ENCODE measurements at places on chromosomes 2 and 18. TPM values are rescaled to one million over a fixed set of nuclear protein-coding genes. Genes with fewer than 3 reads are reported as not detected.

Gene VWA3B
- not detected for total RNA-seq

Gene PTPRN
- 104 TPM for total RNA-seq

Gene LRRC30
- total RNA-seq, result not detected

Gene ASXL2
- total RNA-seq, result 19.9 TPM

DNA sequence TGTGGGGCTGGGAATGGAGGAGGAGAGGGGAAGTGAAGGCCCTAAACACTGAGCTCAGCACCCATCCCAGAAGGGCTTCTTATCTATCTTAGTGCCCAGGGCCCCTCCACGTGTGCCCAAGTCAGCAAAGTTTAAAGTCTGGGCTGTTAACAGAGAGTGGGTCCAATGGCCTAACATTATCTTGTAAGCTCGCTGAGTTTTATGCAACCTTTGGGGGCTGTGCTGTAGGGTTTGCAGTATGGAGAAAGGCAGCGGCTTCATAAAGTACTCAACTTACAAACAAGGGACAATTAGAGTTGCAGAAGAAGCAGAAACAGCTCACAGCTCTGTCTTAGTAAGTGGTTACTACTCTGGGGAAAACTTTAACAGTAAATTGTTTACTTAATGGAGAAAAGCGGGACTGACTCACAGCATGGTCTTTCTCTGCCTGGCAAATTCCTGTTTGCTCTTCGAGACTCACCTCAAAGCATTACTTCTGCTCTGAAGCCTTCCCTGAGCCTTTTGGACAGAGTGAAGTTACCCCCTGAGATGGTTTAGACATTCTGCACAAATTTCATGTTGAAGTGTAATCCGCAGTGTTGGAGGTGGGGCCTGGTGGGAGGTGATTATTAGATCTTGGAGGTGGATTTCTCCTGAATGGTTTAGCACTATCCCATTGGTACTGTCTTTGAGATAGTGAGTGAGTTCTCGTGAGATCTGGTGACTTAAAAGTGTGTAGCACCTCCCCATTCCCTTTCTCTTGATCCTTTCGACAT lies 9.0 kb downstream of the ENOSF1 start:
- H3K36me3 ChIP-seq, result no peaks in the 10 kb centered on the region
- no peak for DNase-seq
- no peak overlapping the region for H3K27ac ChIP-seq
- H3K4me1 ChIP-seq, result no peaks in the 10 kb centered on the region
- no peaks in the 10 kb centered on the region for H3K27me3 ChIP-seq

- peaks cover 7% of the 10 kb centered on the region for H3K27me3 ChIP-seq
- peak overlapping the region; percentile 99 for H3K27ac ChIP-seq
- peak; percentile 26 for DNase-seq
- H3K4me1 ChIP-seq, result peaks cover 50% of the 10 kb centered on the region
- peaks cover 5% of the 10 kb centered on the region for H3K36me3 ChIP-seq
These were observed 59.1 kb upstream of the RTN4 start for GRCh38 chr2:55109219-55109891.

GRCh38 chr18:50373561-50374219 lies 1.2 kb upstream of the SKA1 start:
- peaks cover 10% of the 10 kb centered on the region for H3K36me3 ChIP-seq
- peak overlapping the region; percentile 88 for H3K27ac ChIP-seq
- peaks cover 12% of the 10 kb centered on the region for H3K4me1 ChIP-seq
- H3K27me3 ChIP-seq, result peaks cover 2% of the 10 kb centered on the region

DNA sequence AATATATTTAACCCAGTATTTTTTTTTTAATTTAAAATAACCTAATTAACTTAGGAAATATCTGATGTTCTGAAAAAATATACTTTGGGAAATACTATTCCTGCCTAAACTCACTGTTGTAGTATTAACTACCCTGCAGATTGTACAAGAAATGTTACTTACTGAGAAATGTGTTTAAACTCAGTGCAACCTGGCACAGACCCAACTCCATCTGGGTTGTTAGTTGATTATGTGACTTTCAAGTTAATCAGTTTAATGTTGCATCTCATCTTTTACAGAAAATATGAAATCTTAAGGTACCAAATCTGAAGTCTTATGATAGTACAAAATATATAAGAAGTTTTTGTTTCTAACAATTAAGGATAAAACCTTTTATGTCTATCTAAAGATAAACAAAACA lies 27.3 kb downstream of the VAPA start:
- no peak for DNase-seq
- no peak overlapping the region for H3K27ac ChIP-seq
- H3K27me3 ChIP-seq, result peaks cover 2% of the 10 kb centered on the region
- H3K4me1 ChIP-seq, result peaks cover 30% of the 10 kb centered on the region

- peaks cover 17% of the 10 kb centered on the region for H3K4me1 ChIP-seq
- no peak overlapping the region for H3K27ac ChIP-seq
These were observed 96.6 kb downstream of the RHBDD1 start for GRCh38 chr2:226932443-226932842.

DNA sequence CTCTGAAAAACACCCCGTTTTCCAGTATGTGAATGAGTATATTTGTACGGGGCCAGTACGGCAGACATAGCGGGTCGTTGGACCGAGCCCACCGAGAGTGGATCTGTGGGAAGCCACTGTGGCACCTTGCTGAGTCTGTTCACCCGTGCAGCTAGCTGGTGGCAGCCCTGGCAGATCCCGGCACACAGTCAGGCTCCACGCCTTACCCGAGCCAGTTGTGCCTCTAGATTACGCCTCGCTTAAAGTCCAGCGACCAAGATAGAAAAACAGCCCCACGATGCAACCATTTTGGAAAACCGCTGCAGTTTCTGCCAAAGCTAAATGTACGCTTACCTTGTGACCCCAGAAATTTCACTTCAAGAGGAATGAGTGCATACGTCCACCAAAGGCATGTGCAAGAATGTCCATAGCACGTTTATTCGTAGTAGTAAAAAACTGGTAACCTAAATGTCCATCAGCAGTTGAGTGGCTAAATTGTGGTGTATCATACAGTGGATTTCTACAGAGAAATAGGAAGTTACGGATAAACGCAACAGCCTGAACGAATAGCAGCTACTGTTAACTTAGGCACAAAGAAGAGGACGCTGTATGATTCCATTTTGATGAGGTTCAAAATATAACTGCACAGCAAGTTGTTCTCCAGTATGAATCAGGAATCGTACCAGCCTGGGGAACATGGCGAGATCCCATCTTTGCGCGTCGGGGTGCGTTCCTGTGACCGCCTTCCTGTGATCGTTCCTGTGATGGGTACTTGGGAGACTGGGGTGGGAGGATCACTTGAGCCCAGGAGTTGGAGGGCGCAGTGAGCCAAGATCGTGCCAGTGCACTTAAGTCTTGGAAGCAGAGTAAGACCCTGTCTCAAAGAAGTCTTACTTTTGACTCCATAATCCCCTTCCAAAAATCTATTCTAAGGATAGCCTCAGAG lies 688 bp upstream of the WDR33 start:
- H3K4me1 ChIP-seq, result peaks cover 9% of the 10 kb centered on the region
- H3K4me3 ChIP-seq, result peak overlapping the region; percentile 93
- DNase-seq, result no peak
- H3K27me3 ChIP-seq, result peaks cover 12% of the 10 kb centered on the region

GRCh38 chr2:104340879-104341828 lies 512.8 kb upstream of the POU3F3 start:
- H3K27ac ChIP-seq, result no peak overlapping the region
- no peaks in the 10 kb centered on the region for H3K4me1 ChIP-seq
- no peak overlapping the region for H3K4me3 ChIP-seq
- no peaks in the 10 kb centered on the region for H3K27me3 ChIP-seq
- H3K36me3 ChIP-seq, result no peaks in the 10 kb centered on the region
- no peak for DNase-seq

- peaks cover 21% of the 10 kb centered on the region for H3K36me3 ChIP-seq
- H3K4me3 ChIP-seq, result no peak overlapping the region
- peaks cover 10% of the 10 kb centered on the region for H3K4me1 ChIP-seq
- no peak for DNase-seq
These were observed 27.9 kb upstream of the HS6ST1 start for GRCh38 chr2:128346291-128347170.

GRCh38 chr2:123521854-123522253 lies 503.2 kb upstream of the CNTNAP5 start:
- no peak overlapping the region for H3K4me3 ChIP-seq
- no peak overlapping the region for H3K27ac ChIP-seq
- no peaks in the 10 kb centered on the region for H3K36me3 ChIP-seq
- no peaks in the 10 kb centered on the region for H3K27me3 ChIP-seq
- no peak for DNase-seq
